Globus pallidus (tissue), 1 donor: ENCODE measurements at places on chromosomes 12 and 14.

- DNase-seq: no peak
These were observed 59.9 kb upstream of the CCDC60 start for GRCh38 chr12:119274636-119275065.

GRCh38 chr14:84108746-84109457 is 1421.0 kb upstream of the FLRT2 start:
- DNase-seq: no peak

- no peak for DNase-seq
These were observed 43.0 kb downstream of the FAM186A start for GRCh38 chr12:50353404-50353803.

DNA sequence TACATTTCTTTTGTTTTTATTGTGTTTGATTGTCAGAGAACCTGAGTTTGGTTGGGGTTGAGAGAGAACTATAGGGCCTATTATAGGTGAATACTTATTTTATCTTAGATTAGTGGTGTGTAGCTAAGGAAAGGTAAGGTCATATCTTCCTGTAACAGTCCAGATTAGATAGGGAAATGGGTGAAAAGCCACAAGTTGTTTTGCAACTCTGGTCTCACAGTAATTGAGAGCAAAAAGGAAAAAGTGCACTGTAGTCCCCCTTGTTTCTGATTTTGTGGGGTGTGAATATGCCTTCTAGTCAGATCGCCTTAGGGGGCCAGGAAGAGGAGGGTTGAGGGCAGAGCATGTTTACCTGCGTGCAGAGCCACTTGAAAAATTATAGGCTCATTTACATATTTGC is 8.9 kb downstream of the MSRB3 start:
- no peak for DNase-seq

- no peak for DNase-seq
These were observed 73.2 kb downstream of the KIF21A start for GRCh38 chr12:39369756-39370155.

DNA sequence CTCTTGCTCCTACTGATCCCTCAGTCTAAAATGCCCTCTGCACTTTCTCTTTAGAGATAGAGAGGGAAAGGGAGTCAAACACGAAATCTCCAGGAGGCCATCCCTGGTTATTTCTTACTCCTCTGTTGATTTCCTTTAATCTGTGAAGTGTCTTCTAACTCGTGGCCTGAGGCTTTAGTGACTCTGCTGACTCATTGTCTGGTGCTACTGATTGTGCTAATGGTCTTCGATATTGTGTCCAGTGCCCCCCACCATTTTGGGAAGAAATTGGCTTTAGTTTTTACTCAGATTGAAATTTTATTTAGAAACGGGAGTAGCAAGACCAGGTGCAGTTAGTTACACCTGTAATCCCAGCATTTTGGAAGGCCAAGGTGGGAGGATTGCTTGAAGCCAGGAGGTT is 839 bp downstream of the CLEC9A start:
- no peak for DNase-seq

DNA sequence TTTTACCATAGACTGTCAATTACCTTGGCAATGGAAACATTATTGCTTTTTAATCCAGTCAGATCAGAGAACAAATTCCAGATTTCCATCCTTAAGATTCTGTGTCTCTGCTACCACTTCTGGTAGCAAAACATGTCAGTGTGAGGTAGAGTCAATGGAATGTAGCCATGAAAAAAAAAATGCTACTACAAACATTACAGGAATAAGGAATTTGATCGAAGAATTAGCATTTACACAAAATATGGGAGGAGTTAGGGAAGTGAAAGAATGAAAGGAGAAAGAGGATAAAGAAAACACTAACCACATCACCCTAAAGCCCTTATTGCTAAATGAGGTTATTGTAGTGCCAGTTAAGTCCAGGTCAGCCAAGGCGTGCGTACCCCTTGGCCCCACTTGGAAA is 9.2 kb downstream of the MED21 start:
- no peak for DNase-seq

GRCh38 chr12:15779925-15780324 is 9.3 kb downstream of the EPS8 start:
- DNase-seq: no peak

- no peak for DNase-seq
These were observed 54.1 kb upstream of the GNG2 start for GRCh38 chr14:51806026-51807023.

GRCh38 chr12:54437243-54437642 is 18.2 kb upstream of the ITGA5 start:
- no peak for DNase-seq
